Caki2 (cell line): ENCODE measurements at places on chromosomes 6 and 20. TPM values are rescaled to one million over a fixed set of nuclear protein-coding genes. Genes with fewer than 3 reads are reported as not detected.

PGM3 gene
- total RNA-seq: 49.0 and 64.9 TPM in 2 replicates

MEI4 gene
- total RNA-seq: not detected in 2 replicates

CALHM5 gene
- total RNA-seq: 3.0 and 3.2 TPM in 2 replicates

MUC21 gene
- total RNA-seq: not detected in 2 replicates

CLDN20 gene
- total RNA-seq: not detected in 2 replicates

FERMT1 gene
- total RNA-seq: 7.7 and 25.2 TPM in 2 replicates

CALHM6 gene
- not detected in 2 replicates for total RNA-seq

PRR18 gene
- total RNA-seq: not detected in 2 replicates

DNA sequence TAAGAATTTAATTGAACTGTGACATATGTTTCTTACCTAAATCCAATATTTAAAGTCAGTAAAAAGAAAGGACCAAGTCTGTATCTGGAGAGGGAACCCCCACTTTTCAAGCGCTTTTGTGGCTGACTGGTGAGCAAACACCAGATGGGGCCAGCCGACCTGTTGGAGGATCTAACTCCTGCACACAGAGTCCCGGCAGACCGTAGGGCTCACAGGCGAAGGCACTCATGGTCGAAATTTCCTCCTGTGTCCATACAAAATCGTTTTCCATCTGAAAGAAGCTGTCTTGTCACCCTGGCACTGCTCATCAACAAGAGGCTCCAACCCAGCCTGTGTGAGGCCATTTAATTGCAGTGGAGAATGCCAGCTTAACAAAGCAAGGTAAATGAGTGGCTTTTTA, 94.0 kb downstream of the SCML4 start:
- DNase-seq: no peak

- DNase-seq: no peak
Observed at GRCh38 chr6:37013516-37014491, 8.3 kb downstream of the FGD2 start.

GRCh38 chr20:57114290-57115005, 152.0 kb downstream of the BMP7 start:
- no peak for DNase-seq

- no peak for DNase-seq
Observed at GRCh38 chr6:125746019-125746414, 3.4 kb upstream of the HEY2 start.

GRCh38 chr20:32811886-32812285, 7.9 kb upstream of the MAPRE1 start:
- no peak for DNase-seq

- no peak for DNase-seq
Observed at GRCh38 chr6:31354158-31354863, 2.7 kb downstream of the HLA-B start.

- DNase-seq: no peak
Observed at GRCh38 chr6:136994782-136995181, 50.0 kb downstream of the IL20RA start.

DNA sequence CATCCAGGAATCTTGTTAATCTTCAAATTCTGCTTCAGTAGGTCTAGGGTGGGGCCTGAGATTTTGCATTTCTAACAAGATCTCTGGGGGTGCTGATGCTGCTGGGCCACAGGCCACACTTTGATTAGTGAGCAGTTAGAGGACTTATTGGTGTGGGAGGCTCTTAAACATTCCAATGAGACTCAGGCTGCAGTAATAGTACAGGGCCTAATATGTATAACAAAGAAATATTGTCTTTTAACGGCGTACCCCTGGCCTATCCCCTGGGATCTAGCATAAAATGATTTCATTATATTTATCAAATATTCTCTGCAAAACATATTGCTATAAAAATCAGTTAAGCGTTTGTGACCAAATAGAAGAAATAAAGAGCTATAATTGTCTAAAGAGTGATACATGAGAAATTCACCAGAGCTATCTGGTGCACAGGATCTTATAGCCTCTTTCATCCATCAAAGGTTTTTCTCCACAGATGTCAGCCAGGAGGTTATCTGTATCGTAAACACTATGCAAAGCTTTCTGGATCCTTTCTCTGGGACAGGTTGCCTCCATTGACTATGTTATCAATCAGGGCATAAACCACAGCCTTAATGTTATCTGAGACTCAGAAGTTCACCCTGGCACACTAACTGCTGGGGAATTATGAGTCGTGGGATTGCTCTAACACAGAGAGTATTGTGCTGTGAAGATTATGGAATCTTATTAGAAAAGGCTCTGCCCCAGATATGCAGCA, 488.5 kb upstream of the MAP3K7 start:
- no peak for DNase-seq

GRCh38 chr6:132763269-132763668, 5.6 kb upstream of the VNN2 start:
- no peak for DNase-seq
